Gastroesophageal sphincter (tissue), 4 donors: ENCODE measurements at places on chromosomes 6 and 20.

DNA sequence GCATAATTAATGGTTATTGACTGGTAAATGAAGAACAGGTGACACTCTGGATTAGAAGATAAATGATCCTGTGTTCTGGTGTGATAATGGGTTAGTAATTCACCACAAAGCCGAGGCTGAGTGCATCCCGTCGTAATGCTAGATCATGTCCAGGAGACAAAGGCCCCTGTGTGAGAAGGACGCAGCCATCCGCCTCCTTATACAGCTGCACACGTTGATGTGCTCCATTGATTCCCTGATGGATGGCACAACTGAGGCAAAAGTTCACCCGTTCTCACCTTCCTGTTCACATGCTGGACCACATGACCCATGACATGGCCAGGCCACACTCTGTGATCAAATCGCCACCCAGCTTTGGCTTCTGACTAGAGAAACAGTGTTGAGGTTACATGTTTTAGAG lies 136.1 kb downstream of the FOXC1 start:
- ATAC-seq, result no peak

- ATAC-seq, result no peak
Measured at GRCh38 chr6:137136065-137136464, 37.4 kb downstream of the IL22RA2 start.

GRCh38 chr6:98941319-98941718 lies 6.4 kb downstream of the FBXL4 start:
- ATAC-seq, result no peak

GRCh38 chr20:32153156-32153665 lies 43.7 kb downstream of the TM9SF4 start:
- no peak for ATAC-seq

GRCh38 chr6:32175322-32175710 lies 568 bp downstream of the AGPAT1 start:
- no peak for ATAC-seq

DNA sequence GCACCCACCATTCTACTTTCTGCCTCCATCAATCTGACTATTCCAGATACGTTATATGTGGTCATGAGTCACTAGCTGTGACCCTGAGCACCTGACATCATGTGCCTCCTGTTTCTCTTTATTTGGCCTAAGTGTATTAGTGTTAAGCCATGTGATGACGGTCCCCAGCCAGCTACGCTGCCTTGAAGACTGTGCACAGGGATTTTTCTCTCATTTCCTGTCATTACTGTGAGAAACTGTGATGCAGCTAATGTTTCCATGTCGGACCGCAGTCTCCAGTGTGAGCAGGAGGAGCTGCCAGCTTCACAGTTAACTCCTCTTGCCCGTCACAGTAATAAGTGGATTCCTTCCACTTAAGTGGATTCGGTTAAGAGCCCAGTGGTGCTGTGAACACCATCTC lies 9.9 kb upstream of the SPATS1 start:
- no peak for ATAC-seq

DNA sequence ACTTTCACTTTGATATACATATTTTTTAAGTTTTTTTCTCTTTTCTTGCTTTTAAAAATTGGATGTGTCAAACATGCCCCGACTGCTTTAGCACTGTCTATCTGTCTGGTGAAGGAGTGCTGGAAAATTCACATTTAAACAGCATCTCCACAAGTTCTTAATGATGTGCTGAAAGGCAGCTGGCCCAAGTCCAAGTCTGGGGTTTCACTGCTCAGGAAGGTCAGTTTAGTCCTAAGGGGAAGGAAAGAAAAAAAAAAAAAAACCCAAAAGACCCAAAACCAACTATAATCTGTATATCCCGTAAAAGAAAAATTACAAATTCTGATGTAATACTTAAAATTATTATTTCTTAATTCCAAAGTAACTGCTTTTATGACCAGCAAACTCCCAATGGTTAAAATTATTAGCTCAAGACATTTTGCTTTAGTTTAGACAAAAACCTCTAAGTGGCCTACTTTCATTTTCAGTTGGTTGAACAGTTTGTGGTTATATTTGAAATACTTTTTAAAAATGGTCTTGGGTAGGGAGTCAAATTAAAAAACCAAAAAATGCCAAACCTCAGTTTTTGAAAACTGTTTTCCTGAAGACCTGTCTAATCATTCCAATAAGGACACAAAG lies 79.5 kb upstream of the PREP start:
- no peak for ATAC-seq

DNA sequence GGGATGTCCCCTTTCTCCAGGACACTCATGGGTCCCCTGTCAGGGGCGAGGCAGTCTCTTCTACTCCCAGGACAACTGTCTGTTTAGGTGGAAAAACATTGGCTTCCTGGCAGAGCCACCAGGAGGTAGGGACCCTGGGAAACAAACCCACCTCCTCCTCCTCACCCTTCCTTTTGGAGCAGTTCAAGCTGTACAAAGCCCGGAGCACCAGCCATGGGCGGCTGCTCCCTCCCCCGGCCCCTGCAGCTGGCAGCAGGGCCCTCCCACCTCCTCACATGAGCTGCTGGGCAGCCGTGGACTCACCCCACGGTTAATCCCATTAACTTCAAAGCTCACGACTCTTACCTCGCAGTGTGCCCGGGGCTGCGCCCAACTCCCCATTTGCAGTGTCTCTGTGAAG lies 48.6 kb downstream of the CDH4 start:
- no peak for ATAC-seq

GRCh38 chr6:169035385-169036240 lies 218.0 kb downstream of the THBS2 start:
- ATAC-seq, result no peak

DNA sequence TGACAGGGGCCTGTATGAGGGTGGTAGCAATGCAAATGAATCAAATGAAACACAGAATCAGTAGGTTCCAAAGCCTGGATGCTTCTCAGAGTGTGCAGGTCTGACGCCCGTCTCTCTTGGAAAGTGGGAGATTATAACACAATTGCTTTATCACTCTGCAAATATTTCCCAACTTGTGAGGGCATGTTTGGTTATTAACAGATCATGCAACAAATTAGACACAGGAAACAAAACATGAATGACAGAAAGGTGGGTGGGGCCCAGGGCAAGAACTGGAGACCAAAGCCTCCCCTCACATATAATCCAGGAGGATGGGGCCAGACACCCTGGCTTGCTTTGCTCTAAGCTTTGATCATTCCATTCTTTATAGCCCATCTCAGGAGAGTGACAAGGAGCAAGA lies 108.6 kb upstream of the MRPS10 start:
- ATAC-seq, result no peak

DNA sequence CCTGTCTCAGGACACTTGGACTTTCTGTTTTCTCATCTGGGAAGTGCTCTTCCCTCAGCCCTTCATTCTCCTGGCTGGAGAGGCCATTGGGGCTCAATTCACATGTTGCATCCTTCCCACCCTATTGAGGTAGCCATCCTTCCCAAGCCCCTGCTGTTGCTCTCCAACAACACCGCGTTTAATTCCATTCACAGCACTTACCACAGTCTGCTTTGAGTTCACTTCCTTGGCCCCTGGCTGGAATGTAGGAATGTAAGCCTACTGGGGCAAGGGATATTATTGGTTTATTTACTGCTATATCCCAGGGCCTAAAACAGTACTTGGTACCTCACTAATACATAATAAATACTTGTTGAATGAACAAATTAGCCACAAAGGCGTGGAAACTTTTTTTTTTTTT lies 6.7 kb upstream of the GFOD1 start:
- no peak for ATAC-seq

GRCh38 chr20:64056889-64057627 lies 5.9 kb upstream of the TCEA2 start:
- ATAC-seq, result no peak

GRCh38 chr20:8433291-8433690 lies 301.2 kb downstream of the PLCB1 start:
- ATAC-seq, result no peak

GRCh38 chr20:62472941-62473585 lies 2.7 kb downstream of the GATA5 start:
- ATAC-seq, result no peak

DNA sequence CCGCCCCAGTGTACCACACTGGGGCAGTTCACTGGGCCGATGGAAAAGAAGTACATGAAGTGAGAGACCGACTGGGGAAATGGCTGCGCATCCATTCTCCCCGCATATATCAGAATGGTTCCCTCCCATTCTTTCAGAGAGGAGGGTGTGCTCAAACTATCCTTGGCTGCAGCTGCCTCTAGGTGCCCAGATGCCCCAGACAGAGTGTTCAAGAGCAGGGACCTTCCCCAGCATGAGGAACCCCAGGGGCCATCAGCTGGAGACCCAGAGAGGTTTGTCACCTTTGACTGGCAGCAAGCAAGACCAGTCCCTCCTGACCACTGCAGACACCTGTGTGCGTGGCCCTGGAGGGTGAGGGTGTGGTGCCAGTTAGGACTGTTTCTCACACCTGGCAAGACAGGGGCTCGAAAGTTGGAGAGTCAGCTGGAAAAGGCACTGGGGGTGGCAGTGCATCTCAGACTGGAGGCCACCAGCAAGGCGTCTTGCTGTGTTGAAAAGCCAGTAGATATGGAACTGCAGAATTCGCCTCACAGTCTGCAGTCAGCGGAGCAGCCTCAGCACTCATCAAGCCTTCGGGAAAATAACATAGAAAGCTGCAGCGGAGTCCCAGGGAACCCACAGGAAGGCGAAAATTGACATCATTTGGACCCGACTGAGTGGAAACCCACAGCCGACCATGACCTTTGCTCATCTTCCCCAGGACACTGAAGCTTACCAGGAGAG lies 76.7 kb downstream of the GPR6 start:
- ATAC-seq, result no peak

- ATAC-seq, result peak; percentile 93
Measured at GRCh38 chr6:73798592-73798991, 102.6 kb downstream of the CD109 start.

- no peak for ATAC-seq
Measured at GRCh38 chr6:103983860-103984259, 875.9 kb downstream of the HACE1 start.

GRCh38 chr6:112065426-112065986 lies 11.6 kb downstream of the CCN6 start:
- ATAC-seq, result no peak

DNA sequence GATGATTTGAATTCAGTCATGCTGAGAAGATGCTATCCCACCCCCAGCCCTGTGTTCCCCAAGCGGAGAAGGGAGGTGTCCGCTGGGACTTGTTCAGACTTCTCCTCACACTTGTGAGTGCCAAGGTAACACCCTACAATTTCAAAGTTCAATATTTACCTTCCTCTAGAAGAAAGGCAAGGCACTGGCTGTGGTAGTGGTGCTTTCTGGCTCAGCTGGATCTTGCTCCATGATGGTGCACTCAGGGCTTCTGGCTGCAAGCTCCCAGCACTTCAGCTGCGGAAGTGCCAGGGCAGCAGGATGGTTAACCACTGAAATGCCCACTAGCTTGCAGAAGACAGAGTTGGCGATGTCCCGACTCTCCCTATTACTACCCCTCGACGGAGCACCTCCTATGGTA lies 135.4 kb downstream of the MTFR2 start:
- ATAC-seq, result no peak

DNA sequence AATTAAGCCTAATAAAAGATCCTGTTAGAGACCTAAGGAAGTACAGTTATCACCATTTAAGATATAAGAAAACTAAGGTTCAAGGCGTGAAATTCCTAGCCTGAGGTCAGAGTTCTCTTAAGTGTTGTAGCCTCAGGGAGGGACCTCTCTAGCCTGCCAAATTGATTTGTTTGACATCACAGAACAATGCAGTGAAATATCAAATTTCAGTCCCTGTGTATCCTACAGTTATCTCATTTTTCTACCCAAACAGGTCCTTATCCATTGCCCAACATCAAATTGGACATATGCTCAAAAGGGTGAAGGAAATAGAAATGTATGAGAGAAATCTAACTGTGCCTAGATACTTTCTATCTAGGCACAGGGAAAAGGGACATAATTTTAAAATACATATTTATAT lies 63.0 kb downstream of the NCOA7 start:
- ATAC-seq, result no peak
